Stimulated activated CD4-positive, alpha-beta T cell treated with anti-CD3 and anti-CD28 coated beads, TNF-alpha, amount 100 ng/mL, for 48 hours (primary cell): ENCODE measurements at places on chromosomes 7 and 10.

DNA sequence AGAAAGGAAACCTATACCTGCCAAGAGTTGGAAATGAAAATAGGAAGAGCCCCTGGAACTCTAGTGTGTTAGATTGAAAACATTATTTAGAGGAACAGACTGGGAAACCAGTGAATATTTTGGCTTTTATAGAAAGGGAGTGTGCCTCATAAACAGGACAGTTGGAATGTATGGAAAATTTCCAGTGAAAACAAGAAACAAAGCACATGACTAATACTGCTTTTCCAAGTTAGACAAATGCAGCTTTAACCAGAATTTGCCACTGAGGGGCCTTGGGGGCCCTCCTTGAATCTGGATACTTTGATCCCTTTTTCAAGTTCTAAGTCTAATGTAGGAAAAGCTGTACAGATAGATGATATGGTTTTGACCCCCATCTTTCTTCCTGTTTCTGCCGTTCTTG lies 21.2 kb downstream of the ITGB8 start:
- DNase-seq = no peak

DNA sequence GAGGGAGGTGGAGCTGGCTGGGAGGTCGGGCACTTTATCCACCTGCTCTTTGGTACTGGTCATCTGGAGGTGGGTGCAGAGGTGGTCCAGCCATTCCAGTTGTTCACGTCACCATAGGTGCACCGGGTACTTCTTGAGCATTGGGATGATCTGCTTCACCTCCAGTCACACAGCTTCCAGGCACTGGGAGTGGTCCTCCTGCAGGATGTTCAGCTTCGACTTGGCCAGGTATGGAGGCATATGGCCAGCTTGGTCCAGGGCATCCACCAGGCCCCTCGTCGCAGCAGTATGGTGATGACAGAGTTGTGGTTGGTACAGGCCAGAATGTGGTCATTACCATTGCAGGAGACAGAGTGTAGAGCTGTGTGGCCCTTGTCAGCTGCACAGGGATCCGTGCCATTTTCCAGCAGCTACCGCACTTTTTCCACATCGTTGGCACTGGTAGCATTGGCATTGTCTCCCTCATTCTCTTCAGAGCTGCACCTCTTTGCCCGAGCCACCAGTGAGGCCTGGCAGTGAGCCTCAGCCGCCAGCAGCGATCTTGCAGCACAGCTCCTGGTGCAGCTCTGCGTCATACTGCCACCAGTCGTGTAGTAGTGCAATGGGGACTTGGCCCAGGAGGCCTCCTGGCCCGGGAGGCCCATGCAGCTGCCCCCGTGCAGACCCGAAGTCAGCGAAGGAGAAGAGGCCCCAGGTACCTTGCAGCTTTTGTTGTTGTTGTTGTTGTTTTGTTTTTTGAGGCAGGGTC lies 150.9 kb downstream of the ZNF22 start:
- DNase-seq = no peak

- no peak for DNase-seq
Measured at GRCh38 chr7:144775749-144776148, 60.1 kb downstream of the TPK1 start.

DNA sequence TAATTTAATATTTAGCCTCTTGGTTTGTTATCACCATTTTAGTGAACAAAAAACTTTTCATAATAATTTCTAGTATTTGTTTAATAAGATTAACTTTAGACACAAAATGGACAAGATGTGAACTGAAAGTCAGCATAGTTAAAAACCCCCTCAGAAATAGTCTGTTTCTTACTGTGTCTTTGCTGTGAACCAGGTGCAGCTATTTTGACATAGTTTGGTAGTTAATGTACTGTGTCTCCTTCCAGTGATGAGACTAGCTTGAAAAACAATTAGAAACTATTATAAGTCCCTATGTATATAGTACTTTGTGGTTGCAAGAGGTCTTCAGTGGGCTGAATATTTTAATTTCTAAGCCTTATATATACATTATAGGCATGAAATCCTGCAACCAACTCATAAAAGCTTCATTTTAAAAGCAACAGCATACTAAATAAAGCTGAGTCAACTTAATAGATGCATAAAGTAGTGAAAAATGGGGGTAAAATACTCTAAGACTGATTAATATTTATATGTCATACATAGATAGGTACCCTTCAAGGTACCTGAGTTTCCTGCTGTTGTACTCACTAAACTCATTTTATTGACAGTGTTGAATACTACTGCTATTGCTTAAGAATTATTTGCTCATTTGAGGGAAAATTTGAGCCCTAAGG lies 19.2 kb downstream of the DMTF1 start:
- DNase-seq = no peak

DNA sequence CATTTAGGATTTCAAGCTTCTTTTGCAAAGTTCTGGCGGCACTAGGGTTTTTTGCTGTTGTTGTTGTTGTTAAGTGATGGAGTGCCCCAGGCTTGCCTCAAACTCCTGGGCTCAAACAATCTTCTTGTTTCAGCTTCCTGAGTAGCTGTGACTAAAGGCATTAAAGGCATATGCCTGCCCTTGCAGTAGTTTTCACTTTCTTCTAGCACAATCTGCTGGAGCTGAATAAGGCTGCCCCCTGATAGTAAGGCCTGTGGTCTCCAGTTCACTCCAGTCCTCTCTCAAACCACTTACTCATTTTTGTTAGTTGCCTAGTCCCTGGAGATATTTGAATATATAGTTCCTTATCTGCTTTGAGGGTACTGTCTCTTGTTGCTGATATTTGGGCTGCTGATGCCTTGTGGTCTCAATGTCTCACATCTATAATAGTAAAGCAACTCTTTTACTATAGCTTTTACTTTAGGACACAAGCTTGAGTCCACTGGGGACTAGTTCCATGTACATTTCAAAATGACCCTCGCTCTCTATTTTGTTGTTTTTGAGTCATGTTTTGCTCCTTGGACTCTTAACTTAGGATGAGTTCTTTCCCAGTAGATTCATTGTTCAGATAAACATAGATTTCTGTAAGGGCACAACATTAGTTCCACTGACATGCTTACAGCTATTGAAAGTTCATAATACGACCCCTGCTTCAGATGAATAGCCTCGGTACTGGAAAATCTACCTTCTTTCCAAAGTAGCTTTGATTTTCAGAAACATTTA lies 25.5 kb downstream of the PHF14 start:
- DNase-seq = no peak

GRCh38 chr10:98814470-98814869 lies 367.7 kb upstream of the HPS1 start:
- DNase-seq = no peak

GRCh38 chr10:33862536-33863105 lies 528.2 kb upstream of the NRP1 start:
- DNase-seq = no peak

- DNase-seq = no peak
Measured at GRCh38 chr7:151249034-151249731, 689 bp upstream of the SMARCD3 start.

DNA sequence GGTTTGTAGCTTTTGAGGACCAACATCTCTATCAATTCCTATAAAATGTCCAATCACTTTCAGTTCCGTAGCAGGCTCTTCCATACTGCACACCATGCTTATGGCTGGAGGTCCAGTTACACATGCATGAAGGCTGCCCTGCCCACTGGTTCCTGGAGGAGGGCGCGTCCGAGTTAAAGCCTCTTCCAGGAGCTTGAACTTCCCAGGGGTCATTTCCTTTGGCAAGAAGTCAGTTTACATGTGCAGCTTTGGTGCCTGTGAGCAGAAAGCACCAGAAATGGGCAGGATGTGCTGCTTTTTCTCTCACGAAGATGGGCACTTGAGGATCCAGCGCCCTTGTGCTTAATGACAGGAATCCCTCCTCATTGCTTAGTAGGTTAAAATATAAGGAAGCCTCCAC lies 17.6 kb upstream of the PHYH start:
- DNase-seq = no peak

GRCh38 chr7:55572378-55573233 lies at the start of gene VOPP1:
TSS of gene VOPP1 (minus strand) at chr7:55572502. CDS start at chr7:55572324, 178 bp downstream.
- DNase-seq = no peak

DNA sequence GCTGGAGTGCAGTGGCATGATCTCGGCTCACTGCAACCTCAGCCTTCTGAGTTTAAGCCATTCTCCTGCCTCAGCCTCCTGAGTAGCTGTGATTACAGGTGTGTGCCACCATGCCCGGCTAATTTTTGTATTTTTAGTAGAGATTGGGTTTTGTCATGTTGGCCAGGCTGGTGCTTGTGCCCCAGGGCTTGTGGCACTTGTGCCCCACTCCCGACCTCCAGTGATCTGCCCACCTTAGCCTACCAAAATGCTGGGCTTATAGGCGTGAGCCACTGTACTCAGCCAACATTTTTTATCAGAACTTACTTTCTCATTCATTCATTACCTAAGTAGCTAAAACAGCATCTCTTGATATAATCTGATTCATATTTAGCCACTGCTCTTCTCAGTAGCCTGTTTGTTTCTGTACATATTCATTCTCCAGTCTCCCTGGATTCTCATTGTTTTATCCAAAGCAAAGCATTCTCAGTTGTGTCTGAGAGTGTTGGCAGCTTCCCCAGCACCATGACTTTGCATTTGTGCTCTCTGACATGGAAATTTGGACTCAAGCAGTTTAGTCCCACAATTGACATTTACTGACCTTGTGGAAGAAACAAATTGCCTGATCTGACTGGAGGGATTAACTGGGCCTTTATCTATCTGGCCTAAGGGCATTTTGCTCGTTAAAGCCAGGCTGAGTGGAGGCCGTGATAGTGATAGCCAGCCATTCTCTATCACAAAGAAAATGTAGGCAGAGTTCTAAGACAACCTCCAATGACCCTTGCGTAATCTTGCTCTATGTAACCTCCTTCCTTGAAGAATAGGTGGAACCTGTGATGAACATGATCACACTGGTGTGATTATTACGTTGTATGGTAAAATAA lies 44.9 kb downstream of the AKR1B15 start:
- no peak for DNase-seq

DNA sequence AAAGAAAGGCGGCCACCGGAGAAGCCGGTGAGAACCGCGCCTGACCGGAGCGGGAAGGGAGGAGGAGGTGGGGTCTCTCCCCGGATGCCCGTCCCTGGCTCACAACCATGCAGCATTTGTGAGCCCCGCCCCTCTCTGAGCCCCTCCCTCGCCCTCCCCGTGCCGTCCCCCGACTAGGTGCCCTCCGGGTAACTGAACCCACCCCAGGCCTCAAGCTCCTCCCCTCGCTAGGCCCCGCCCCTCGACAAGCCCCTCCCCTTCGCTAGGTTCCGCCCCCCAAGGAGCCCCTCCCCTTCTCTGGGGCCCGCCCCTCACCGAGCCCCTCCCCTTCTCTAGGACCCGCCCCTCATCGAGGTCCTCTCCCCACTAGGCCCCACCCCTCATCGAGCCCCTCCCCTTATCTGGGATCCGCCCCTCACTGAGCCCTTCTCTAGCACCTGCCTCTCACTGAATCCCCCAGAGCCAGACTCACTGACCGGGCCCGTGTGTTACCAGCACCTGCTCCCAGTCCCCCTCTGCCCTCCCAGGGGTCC lies 42.2 kb upstream of the HSPB1 start:
- DNase-seq = peak; percentile 30

DNA sequence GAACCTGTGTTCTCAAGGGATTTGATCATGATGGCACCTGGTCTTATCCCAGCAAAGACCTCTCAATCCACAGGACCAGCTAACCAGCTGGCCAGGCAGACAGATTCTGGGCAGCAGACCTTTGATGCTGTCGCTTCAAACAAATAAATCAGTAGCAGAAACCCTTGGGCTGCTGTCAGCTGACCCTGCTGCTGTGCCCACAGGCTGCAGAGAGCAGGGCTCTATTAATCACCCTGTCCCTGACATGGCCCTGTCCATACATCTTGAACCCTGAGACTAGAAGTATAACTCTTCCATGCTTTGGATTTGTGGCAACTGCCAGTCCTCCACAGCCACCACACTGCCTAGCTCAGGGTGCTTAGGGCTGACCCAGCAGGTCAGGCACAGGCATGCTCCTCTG lies 244.1 kb upstream of the PODXL start:
- DNase-seq = no peak

DNA sequence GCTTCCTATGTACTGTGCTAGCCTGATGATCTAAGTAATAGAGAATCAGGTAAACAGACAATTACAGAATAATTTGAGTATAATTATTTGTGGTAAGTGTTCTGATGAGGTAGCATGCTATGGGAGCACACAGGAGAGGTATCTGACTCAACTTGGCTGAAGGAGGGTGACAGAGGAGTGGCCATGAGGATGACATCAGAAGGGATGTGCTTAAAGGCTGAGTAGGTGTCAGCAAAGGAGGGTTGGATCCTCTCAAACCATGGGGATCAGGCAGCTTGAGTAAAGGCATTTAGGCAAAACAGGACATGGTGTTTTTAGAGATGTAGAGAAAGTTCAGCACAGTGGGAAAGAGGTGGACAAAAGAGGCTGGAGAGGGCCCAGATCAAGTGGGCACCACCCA lies 29.0 kb downstream of the KLHDC10 start:
- DNase-seq = no peak

GRCh38 chr7:27152816-27153442 lies 546 bp upstream of the HOXA3 start:
- no peak for DNase-seq

DNA sequence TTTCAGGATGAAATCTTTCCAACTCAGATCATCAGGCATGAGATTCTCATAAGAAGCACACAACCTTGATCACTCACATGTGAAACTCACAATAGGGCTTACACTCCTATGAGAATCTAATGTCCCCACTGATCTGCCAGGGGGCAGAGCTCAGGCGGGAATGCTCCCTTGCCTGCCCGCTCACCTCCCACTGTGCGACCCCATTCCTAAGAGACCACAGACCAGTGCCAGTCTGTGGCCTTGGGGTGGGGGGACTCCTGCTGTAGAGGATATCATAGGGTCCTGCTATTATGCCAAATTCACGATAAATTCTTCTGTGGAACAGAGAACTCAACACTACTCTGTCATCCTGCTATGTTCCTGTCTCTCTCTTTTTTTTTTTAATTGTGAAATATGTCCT lies 5.2 kb upstream of the RASGEF1A start:
- no peak for DNase-seq

GRCh38 chr10:62638062-62638477 lies 166.4 kb upstream of the ADO start:
- DNase-seq = no peak

DNA sequence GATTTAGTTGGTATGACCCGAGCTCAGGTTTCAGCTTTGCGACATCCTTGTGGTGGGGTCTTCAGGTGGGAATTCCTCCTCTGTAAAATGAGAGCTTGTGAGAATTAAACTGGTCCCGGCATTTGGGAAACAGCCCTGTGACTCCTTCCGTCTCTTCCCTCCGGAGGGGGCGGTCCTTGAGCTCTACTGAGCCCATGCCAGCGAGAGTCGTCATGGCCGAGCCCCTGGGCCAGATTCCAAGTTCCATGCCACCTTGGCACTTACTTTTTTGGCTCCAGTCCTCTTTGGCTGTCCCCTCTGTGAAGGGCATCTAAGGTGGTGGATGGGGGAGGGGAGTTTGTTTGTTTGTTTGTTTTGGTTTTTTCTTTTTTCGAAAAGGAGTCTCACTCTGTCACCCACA lies 47.6 kb downstream of the GTF2IRD1 start:
- no peak for DNase-seq

DNA sequence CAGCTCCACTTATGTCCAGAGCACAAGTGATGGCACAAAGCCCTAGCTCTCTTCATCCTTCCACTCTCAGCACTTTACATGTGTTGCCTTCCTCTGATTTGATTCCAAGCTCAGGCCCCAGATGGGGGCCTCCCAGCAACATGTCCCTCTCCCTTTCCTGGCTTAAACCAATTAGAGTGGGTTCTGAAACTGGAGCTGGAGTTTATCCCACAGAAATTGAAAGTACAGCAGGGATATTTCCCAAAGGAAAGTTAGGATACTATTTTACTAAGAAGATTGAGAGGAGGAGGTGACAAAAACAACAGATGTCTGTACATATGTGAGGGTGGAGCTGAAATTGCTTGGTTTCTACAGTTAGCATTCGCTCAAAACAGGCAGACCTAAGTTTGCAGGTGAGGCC lies 724.6 kb downstream of the AUTS2 start:
- DNase-seq = no peak
